ENCODE measurements at places on chromosomes 2 and 18. TPM values are rescaled to one million over a fixed set of nuclear protein-coding genes. Genes with fewer than 3 reads are reported as not detected.

GRCh38 chr18:2557536-2557935 is 13.8 kb downstream of the METTL4 start:
- no peaks in the 10 kb centered on the region for H3K27me3 ChIP-seq
- H3K4me1 ChIP-seq, result no peaks in the 10 kb centered on the region
- no peak overlapping the region for H3K27ac ChIP-seq
- DNase-seq, result no peak

- DNase-seq, result no peak
- no peak overlapping the region for H3K4me3 ChIP-seq
- H3K36me3 ChIP-seq, result peaks cover 18% of the 10 kb centered on the region
- H3K27ac ChIP-seq, result no peak overlapping the region
- no peaks in the 10 kb centered on the region for H3K4me1 ChIP-seq
Observed at GRCh38 chr2:171402906-171403580, 30.7 kb downstream of the METTL8 start.

DNA sequence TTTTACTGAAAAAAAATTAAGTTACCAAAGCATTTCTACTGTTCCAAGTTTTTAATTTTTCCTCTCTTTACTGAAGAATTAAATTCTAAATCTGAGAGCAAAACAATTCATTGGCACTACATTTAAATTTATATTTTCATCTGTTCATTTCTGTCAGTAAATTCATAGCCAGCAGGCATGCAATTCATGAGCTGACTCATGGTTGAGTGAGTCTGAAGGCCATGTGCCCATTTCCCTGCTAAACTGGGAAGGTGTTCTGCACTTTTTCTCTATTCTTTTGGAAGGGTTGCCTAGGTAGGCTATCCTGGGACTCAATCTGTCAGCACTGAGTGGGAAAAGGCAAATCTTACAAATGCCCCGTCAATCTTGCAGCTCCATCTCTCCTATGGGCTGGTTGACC is 88.7 kb downstream of the KLHL14 start:
- no peaks in the 10 kb centered on the region for H3K4me1 ChIP-seq
- H3K36me3 ChIP-seq, result no peaks in the 10 kb centered on the region
- peaks cover 3% of the 10 kb centered on the region for H3K27me3 ChIP-seq
- H3K27ac ChIP-seq, result no peak overlapping the region
- no peak for DNase-seq
- no peak overlapping the region for H3K4me3 ChIP-seq

Gene EVX2
- total RNA-seq, result 0.10 TPM

- no peak for DNase-seq
- H3K36me3 ChIP-seq, result no peaks in the 10 kb centered on the region
- H3K4me3 ChIP-seq, result no peak overlapping the region
- no peak overlapping the region for H3K27ac ChIP-seq
- H3K4me1 ChIP-seq, result no peaks in the 10 kb centered on the region
Observed at GRCh38 chr2:77005522-77005921, 516.7 kb downstream of the LRRTM4 start.

GRCh38 chr2:104344985-104345384 is 508.9 kb upstream of the POU3F3 start:
- no peak for DNase-seq
- H3K27me3 ChIP-seq, result peaks cover 43% of the 10 kb centered on the region
- H3K36me3 ChIP-seq, result no peaks in the 10 kb centered on the region
- H3K4me3 ChIP-seq, result no peak overlapping the region
- H3K27ac ChIP-seq, result no peak overlapping the region

- no peak overlapping the region for H3K4me3 ChIP-seq
- H3K27ac ChIP-seq, result no peak overlapping the region
- peak; percentile 45 for DNase-seq
- H3K27me3 ChIP-seq, result peaks cover 9% of the 10 kb centered on the region
Observed at GRCh38 chr2:626491-627339, 50.5 kb downstream of the TMEM18 start.

Gene THAP4
- total RNA-seq, result 53.3 TPM

DNA sequence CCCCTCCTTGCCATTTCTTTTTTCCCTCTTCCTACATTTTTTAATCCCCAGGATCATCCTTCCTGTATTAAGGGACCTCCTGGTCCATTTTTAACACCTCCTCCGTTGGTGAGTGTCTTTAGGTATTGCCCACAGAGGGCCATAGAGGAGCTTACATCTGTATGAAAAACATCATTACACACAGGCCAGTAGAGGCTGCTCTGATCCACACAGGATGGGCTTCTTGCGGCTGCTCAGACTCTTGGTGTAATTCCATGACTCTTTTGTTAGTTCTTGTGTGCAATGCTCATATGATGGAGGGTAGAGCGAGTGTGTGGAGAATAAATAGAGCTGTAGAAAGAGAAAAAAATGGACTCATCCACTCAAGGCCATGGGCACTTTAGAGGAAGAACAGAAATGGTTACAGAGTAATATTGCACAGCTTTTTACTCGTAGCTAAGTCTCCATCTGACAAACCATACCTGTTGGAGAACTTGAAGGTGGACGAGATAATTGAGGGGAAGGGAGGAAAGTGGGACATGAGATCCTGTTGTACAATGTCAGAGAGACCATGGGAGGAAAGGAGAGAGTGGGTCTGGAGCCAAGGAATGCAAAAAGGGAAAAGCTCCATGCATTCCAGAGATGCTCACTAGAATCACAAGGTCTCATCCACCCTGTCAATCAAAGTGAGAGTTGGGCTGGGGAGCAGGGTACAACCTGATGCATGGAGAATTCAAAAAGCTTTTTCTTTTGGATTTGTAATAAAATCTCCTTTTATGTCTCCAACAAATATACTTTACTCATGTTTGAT is 129.7 kb upstream of the TNP1 start:
- no peaks in the 10 kb centered on the region for H3K36me3 ChIP-seq
- H3K4me3 ChIP-seq, result no peak overlapping the region
- no peak for DNase-seq
- no peak overlapping the region for H3K27ac ChIP-seq

Gene ZSWIM2
- not detected for total RNA-seq

- DNase-seq, result no peak
- no peaks in the 10 kb centered on the region for H3K4me1 ChIP-seq
- H3K27ac ChIP-seq, result peak overlapping the region; percentile 24
- peaks cover 25% of the 10 kb centered on the region for H3K27me3 ChIP-seq
Observed at GRCh38 chr2:65452150-65452895, 19.9 kb upstream of the SPRED2 start.

DNA sequence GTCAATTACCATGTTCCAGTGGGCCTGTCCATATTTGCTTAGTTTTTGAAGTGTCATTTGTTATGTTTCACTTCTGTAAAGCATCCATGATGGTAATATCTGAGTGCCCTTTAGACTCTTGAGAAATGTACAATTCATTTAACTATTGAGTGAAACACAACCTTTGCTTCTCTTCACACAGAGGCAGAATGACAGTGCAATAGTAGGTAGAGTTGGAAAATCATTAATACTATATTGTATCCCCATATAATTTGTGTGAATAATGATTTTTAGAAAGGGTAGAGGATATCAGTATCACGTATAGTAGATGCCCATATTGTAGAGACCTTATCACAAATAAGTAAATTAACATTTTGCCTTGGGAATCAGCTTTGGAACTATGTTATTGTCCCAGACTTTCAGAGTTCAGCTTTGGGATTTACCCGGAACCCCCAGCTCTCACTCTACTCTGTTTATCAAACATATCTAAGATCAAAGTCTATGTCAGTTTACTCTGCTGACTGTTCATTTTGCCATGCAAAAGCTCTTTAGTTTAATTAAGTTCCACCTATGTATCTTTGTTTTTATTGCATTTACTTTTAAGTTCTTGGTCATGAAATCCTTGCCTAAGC is 172.7 kb upstream of the NOL4 start:
- H3K27me3 ChIP-seq, result peaks cover 3% of the 10 kb centered on the region
- no peak overlapping the region for H3K4me3 ChIP-seq
- no peak for DNase-seq
- H3K4me1 ChIP-seq, result no peaks in the 10 kb centered on the region
- H3K27ac ChIP-seq, result no peak overlapping the region

- H3K4me3 ChIP-seq, result no peak overlapping the region
- no peak overlapping the region for H3K27ac ChIP-seq
- peaks cover 17% of the 10 kb centered on the region for H3K4me1 ChIP-seq
Observed at GRCh38 chr18:63152096-63152495, 167.5 kb downstream of the BCL2 start.

- peaks cover 5% of the 10 kb centered on the region for H3K27me3 ChIP-seq
- H3K36me3 ChIP-seq, result no peaks in the 10 kb centered on the region
- no peaks in the 10 kb centered on the region for H3K4me1 ChIP-seq
- H3K27ac ChIP-seq, result no peak overlapping the region
Observed at GRCh38 chr2:1487758-1488157, 74.5 kb downstream of the TPO start.

- peaks cover 13% of the 10 kb centered on the region for H3K4me1 ChIP-seq
- no peak overlapping the region for H3K4me3 ChIP-seq
- H3K27me3 ChIP-seq, result no peaks in the 10 kb centered on the region
- DNase-seq, result no peak
- peaks cover 48% of the 10 kb centered on the region for H3K36me3 ChIP-seq
Observed at GRCh38 chr2:97775074-97775473, 61.7 kb downstream of the ZAP70 start.

DNA sequence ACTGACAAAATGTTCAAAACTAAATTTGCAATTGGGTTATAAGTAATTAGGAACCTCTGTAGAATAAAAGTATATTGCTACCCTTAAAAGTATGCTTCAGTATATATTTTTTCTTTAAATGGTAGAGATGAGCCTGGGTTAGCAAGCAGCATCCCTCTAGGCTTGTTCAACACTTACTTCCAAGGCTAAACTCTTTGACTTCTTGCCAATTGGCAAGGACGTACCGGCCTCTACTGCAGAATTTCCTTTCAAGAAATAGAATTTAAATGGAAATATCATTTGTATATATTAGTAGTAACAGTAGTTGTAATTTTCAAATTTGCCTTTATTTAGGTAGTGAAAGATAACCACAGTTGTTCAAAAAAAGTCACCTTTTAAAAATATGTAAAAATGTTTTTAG is 105.1 kb upstream of the SLC38A11 start:
- H3K4me3 ChIP-seq, result no peak overlapping the region
- no peak overlapping the region for H3K27ac ChIP-seq
- DNase-seq, result no peak
- no peaks in the 10 kb centered on the region for H3K36me3 ChIP-seq
- H3K4me1 ChIP-seq, result peaks cover 11% of the 10 kb centered on the region

- no peaks in the 10 kb centered on the region for H3K27me3 ChIP-seq
- no peak overlapping the region for H3K4me3 ChIP-seq
- H3K4me1 ChIP-seq, result peaks cover 63% of the 10 kb centered on the region
- no peaks in the 10 kb centered on the region for H3K36me3 ChIP-seq
- no peak overlapping the region for H3K27ac ChIP-seq
Observed at GRCh38 chr18:10127729-10128128, 213.9 kb downstream of the VAPA start.

- H3K27me3 ChIP-seq, result peaks cover 8% of the 10 kb centered on the region
- no peak for DNase-seq
- no peak overlapping the region for H3K4me3 ChIP-seq
Observed at GRCh38 chr18:77996737-77997136, 747.1 kb downstream of the GALR1 start.

DNA sequence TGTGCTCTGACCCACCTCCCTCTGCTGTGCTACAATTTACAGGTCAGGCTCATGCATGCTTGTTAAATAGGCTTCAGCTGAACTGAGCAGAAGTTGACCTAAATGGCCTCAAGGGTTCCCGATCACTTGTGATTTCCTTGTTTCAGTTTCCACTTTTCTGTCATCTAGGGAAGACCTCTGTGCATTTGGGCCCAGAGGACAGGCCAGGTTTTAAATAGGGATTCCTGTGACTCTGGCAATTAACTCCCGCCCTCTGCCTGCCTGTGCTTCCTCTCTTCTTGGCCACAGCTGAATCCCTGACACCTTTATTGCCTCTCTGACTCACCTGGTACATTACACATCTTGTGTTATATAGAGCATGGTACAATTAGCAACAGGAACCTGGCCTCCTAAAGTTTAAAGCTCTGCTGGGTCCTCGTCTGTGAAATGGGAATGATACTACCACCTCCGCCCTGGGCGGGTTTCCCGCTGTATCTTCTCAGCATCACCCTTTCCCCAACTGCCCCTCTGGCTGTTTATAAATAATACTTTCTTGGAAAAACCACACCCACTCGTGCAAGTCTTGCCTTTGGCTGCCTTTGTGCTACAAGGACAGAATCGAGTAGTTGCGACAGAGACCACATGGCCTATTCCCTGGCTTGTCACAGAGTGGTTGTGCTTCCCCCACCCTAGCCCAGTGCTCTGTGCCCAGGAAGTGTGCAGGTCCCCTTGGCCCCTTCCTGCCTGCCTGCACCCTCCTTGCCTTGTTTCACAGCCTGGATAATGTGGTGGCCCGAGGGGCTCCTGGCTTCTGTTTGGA is 7.9 kb downstream of the CABLES1 start:
- H3K4me3 ChIP-seq, result peak overlapping the region; percentile 53
- DNase-seq, result no peak
- H3K27me3 ChIP-seq, result peaks cover 9% of the 10 kb centered on the region
- H3K27ac ChIP-seq, result peak overlapping the region; percentile 57
- no peaks in the 10 kb centered on the region for H3K36me3 ChIP-seq

DNA sequence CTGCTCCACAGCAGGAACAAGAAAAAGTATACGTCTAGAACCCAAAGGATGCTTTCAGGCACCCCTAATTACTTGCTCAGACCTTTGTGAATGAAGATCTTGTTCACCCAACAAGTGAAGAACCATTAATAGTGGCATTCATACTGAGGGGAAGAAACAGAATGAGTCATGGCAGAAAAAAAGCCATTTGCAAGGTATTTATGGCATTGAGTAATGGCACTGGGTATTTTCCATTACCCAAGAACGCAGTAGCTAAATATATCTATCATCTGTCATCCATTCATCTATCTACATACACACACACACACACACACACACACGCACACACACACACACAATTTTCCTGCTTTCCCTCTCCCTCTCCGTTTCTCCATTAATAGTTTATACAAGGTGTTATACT is 56.4 kb upstream of the XIRP2 start:
- H3K27me3 ChIP-seq, result no peaks in the 10 kb centered on the region
- H3K4me1 ChIP-seq, result no peaks in the 10 kb centered on the region
- H3K4me3 ChIP-seq, result no peak overlapping the region

GRCh38 chr2:77054938-77055337 is 467.2 kb downstream of the LRRTM4 start:
- no peak overlapping the region for H3K4me3 ChIP-seq
- no peak for DNase-seq
- no peak overlapping the region for H3K27ac ChIP-seq
- H3K36me3 ChIP-seq, result no peaks in the 10 kb centered on the region
- H3K4me1 ChIP-seq, result no peaks in the 10 kb centered on the region
- H3K27me3 ChIP-seq, result no peaks in the 10 kb centered on the region

DNA sequence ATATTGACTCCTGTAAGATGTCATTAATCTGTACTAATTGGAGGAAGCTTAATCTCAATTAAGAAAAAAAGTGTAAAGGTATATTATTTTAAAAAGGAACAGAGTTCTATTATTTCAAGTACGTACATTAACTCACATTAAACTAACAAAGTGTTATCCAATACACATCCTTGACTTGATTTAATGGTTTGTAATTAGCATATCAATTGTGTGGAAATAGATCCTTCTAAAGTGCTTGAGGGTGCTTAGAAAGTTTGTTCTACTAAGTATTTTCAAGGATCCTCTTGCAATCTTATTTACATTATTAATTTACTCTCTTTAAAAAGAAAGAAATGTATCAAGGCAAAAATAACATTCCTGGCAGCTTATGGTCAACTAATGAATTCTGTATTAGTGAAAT is 720.3 kb downstream of the KCNJ3 start:
- H3K27ac ChIP-seq, result no peak overlapping the region
- no peaks in the 10 kb centered on the region for H3K4me1 ChIP-seq
- no peaks in the 10 kb centered on the region for H3K36me3 ChIP-seq
- H3K27me3 ChIP-seq, result no peaks in the 10 kb centered on the region
- no peak for DNase-seq
- no peak overlapping the region for H3K4me3 ChIP-seq

Measured in type B pancreatic cell (in vitro differentiated cells).